ENCODE measurements at places on chromosomes 2 and 18. TPM values are rescaled to one million over a fixed set of nuclear protein-coding genes. Genes with fewer than 3 reads are reported as not detected.

TEX44 gene
- total RNA-seq: not detected

DPP10 gene
- total RNA-seq: not detected

CRYGD gene
- not detected for total RNA-seq

OXER1 gene
- not detected for total RNA-seq

KCTD1 gene
- total RNA-seq: 11.7 TPM

SCN2A gene
- under 0.01 TPM for total RNA-seq

HDAC4 gene
- 22.8 TPM for total RNA-seq

AKAIN1 gene
- total RNA-seq: not detected

OSBPL6 gene
- 4.1 TPM for total RNA-seq

FAM161A gene
- total RNA-seq: 2.5 TPM

WDR43 gene
- 159 TPM for total RNA-seq

ANXA4 gene
- total RNA-seq: 26.2 TPM

KIAA2012 gene
- not detected for total RNA-seq

FSIP2 gene
- total RNA-seq: 0.37 TPM

STPG4 gene
- 0.20 TPM for total RNA-seq

SERPINB10 gene
- 0.20 TPM for total RNA-seq

KCNJ13 gene
- total RNA-seq: not detected

GCFC2 gene
- 19.7 TPM for total RNA-seq

Measured in subcutaneous preadipocyte (primary cell).